Osteocyte (in vitro differentiated cells): ENCODE measurements at places on chromosomes 1 and 21. TPM values are rescaled to one million over a fixed set of nuclear protein-coding genes. Genes with fewer than 3 reads are reported as not detected.

RIPPLY3 gene
- total RNA-seq, result 0.21 and 0.27 TPM in 2 replicates

ZP4 gene
- total RNA-seq, result not detected in 2 replicates

NHLH2 gene
- total RNA-seq, result not detected in 2 replicates

SPRR2E gene
- total RNA-seq, result not detected in 2 replicates

GFI1 gene
- total RNA-seq, result 0.11 and 0.18 TPM in 2 replicates

LCE1D gene
- not detected in 2 replicates for total RNA-seq

TLCD4 gene
- 0.43 and 0.57 TPM in 2 replicates for total RNA-seq

- no peak for DNase-seq
Measured at GRCh38 chr1:203858055-203858454, 3.3 kb upstream of the SNRPE start.

- peak; percentile 86 for DNase-seq
Measured at GRCh38 chr1:166947398-166948043, 27.8 kb downstream of the ILDR2 start.

DNA sequence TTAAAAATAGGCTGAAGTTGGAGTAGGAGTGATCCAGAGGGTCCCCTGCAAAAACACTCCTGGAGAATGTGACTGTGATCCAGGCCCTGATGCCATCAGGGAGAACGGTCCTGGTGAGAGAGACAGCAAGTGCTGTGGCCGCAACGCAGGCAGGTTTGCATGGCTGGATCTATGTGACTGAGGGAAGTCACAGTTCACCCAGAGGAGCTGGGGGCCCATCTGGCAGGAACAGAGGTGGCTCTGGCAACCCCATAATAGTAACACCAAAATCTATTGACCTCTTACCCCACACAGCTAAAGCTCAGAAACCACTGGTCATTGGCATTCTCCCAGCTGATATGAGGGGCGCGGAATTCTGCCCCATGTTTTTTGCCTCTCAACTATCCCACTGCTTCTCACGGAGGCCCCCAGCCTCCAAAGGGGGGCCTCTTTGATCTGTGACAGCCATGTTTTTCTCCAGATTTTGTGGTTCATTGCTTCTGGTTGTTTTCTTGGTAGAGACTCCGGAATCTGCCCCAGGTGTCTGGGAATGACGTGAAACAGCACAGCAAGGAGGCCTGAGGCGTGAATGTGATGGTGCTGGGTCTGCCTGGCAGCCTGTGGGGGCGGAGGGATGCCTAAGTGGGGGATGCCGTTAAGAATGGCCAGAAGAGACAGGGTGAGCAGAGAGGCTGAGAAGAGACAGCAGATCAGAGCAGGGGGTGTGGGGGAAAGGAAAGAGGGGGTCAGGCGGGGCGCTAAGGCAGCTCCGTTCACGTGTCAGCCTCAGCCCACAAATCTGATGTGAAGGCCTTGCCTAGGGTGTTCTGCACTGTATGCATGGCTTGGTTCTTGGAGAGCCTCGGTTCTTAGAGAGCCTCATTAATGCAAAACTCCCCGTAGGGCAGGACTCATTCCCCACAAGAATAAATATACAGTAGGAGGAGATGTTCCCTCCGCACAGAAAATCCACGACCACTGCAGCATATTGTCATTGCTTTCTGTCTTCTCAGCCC lies 23.5 kb downstream of the CASP9 start:
- DNase-seq, result no peak

DNA sequence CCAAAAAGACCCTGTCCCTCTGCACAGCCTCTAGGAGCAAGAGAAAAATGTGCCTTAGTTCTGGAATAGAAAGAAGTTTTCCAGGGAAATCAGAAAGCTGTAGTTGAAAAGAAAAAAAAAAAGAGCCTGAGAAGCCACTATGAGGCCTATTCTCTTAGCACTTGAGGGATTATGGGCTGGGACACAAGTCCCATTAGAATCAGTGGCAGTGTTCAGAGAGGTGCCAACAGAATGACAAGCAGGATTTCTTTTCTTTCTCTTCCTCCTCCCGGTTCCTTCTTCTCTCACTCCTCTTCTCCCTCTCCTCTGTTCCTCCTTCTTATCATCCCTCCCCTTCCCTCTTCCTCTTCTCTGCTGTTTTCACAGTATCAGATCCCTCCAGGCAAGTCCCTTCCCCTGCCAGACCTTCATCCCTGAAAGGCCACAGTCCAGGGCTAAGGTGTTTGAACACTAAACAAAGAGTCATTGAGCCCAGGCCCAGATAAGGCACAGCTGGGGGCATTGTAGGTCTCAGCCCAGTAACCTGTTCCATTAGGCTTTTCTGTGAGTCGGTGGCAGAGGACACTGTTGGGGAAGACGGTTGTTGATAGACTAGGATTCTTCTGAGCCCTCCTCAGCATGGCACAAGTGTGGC lies 64.7 kb upstream of the LPGAT1 start:
- no peak for DNase-seq

- DNase-seq, result no peak
Measured at GRCh38 chr1:231240531-231240882, 505 bp upstream of the GNPAT start.

DNA sequence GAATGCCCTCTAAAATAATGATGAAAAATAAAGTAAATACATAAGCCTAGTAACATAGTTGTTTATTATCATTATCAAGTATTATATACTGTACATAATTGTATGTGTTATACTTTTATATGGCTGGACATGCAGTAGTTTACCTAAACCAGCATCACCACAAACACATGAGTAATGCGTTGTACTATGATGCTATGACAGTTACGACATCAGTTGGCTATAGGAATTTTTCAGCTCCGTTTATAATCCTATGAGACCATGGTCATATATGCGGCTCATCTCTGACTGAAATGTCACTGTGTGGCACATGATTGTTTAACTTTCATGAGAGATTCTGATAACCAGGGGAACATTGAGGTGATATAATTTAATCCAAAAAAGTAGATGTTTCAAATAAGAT lies 352.1 kb downstream of the ST6GALNAC3 start:
- DNase-seq, result no peak

DNA sequence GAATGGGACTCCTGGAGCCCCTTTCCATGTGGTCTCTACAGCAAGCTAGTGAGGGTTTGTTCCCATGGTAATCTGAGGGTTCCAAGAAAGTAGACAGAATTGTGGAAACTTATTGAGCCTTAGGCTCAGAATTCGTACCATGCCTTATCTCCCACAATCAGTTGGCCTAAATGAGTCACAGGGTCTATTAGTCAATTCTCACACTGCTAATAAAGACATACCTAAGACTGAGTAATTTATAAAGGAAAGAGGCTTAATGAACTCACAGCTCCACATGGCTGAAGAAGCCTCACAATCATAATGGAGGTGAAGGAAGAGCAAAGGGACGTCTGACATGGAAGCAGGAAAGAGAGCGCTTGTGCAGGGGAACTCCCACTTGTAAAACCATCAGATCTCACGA lies 106.6 kb upstream of the CXADR start:
- no peak for DNase-seq

GRCh38 chr1:184630679-184631060 lies 124.0 kb downstream of the EDEM3 start:
- DNase-seq, result no peak

DNA sequence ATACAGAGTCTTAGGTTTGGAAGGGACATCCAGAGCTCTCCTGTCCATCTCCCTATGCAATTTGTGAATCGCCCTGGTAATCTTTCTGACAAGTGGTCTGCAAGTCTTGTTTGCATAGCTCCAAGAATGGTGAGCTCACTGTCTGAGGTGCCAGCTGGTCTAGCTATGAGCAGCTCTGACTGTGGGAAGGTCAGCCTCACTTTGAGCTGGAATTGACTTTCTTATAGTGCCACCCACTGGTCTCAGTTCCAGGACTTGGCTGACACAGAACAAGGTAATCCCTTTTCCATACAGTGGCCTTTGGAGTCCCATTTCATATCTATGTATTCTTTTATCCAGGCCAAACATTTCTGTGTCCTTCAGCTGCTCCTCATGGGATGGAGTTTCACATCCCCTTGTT lies 95.6 kb upstream of the C8B start:
- no peak for DNase-seq

DNA sequence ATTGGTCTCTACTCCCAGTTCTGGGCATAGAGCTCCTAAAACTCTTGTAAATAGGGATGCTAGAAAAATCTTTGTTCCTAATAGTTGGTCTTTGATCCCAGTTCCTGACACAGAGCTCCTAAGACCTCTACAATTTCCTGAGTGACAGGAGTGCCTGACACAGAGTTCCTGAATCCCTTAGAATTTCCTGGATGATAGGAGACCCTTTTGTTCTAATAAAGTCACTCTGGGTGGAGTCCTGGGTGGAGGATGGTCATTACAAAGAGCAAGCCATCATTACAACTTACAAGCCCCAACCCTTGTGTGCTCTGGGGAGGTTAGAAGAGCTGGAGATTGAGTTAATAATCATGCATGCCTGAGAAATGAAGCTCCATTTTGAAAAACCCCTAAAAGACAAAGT lies 58.4 kb downstream of the ZZZ3 start:
- no peak for DNase-seq

GRCh38 chr1:85584923-85585322 lies 4.4 kb downstream of the CCN1 start:
- DNase-seq, result no peak
